Right cardiac atrium (tissue), 5 donors: ENCODE measurements at places on chromosomes 16 and 17. TPM values are rescaled to one million over a fixed set of nuclear protein-coding genes. Genes with fewer than 3 reads are reported as not detected.

Gene CACNG3
- not detected for polyA plus RNA-seq

GRCh38 chr17:78707016-78707415, 75.1 kb downstream of the CYTH1 start:
- DNase-seq, result no peak

DNA sequence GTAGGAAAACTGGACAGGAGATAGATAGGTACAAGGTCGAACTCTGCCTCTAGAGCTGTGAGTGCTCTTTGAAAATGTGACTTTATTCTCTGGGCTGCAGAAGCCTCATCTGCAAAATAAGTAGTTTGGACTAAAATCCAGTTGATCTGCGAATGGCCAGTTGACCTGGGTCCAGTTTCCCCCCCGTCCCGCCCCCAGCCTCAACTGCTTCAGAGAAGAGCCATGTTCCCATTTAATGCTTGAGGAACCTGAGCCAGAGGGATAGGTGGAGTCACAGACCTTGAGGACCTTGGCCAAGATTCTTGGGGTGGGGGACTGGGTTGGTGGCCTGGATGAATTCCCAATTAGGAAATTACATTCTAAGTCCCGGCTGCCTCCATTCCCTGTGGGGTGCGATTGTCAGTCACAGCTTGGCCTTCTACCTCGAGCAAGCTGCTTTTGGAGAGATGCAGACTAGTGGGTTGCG, 14.1 kb downstream of the TBX2 start:
- DNase-seq, result no peak

GRCh38 chr17:36195434-36196130, 976 bp downstream of the CCL3L1 start:
- DNase-seq, result no peak

DNA sequence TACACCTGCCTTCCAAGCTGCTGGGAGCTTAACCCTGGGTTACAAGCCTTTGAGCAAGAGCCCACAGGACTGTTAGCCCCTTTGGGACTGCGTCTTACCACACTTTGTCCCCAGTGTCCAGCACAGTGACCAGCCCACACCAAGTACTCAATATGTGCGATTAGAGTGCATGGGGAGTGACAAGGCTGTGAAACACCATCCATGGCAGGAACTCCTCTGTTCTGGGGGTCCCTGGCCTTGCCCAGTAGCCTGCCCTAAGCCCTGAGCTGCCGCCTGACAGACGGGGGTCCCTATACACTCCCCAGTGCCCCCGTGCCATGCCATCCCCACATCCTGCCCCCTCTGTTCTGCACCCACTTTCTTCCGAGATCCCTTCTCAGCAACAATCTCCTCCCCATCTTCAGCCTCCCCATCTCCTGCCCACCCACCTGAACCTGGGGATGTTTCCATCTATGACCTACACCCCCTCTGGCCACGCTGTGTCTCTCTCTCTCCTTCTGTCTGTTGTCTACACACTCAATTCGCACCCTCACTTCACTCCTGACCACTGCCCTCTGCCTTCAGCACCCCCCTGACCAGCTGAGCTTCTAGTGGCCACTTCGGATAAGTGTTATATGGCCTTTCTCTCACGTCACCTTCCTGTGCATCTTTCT, 112.9 kb upstream of the SMURF2 start:
- no peak for DNase-seq

GRCh38 chr17:60671482-60671881, 6.2 kb upstream of the BCAS3 start:
- no peak for DNase-seq

- no peak for DNase-seq
These were observed 320.5 kb upstream of the TNRC6C start for GRCh38 chr17:77637818-77638575.

DNA sequence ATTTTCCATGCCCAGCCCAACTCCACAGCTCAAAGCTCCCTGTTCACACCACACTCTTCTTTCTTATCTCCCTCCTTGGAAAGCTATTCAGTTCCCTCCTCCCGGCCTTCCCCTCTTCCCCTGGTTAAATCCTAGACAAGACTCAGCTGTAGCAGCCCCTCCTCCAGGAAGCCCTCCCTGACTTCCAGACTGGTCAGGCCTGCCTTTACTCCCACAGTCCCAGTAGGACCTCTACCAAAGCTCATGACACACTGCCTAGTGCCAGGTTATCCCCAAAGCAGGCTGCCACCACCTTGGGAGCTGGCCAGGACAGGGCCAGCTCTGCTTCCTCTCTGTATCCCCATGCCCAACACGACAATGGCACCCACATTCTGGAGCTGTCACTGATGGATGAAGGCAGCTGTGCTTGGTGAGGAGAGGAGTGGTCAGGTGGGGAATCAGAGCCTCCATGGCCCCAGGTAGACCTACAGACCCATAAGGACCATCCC, 50.0 kb downstream of the BEAN1 start:
- no peak for DNase-seq

- DNase-seq, result no peak
These were observed 1.2 kb downstream of the ATP6V0A1 start for GRCh38 chr17:42459801-42460281.

DNA sequence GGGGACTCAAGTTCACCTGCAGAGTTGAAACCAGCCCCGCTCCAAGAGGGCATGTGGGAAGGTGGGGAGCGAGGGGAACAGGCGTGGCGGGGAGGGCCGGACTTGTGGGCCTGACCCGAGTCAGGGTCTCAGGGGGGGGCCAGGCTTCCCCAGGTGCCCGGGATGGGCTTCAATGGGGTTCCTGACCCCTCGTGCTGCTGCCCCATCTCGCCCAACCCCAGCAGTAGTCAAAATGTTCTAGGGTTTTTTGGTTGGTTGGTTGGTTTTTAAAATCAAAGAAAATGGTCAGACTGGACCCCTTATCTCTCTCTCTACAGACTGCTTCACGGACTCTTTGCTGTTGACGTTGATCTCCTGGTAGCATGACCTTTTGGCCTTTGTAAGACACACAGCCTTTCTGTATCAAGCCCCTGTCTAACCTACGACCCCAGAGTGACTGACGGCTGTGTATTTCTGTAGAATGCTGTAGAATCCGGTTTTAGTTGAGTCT, 69.5 kb downstream of the AMFR start:
- DNase-seq, result no peak

GRCh38 chr16:82092711-82093110, 57.7 kb downstream of the HSD17B2 start:
- DNase-seq, result no peak

GRCh38 chr16:1070864-1071408, 1.6 kb upstream of the SSTR5 start:
- DNase-seq, result no peak

DNA sequence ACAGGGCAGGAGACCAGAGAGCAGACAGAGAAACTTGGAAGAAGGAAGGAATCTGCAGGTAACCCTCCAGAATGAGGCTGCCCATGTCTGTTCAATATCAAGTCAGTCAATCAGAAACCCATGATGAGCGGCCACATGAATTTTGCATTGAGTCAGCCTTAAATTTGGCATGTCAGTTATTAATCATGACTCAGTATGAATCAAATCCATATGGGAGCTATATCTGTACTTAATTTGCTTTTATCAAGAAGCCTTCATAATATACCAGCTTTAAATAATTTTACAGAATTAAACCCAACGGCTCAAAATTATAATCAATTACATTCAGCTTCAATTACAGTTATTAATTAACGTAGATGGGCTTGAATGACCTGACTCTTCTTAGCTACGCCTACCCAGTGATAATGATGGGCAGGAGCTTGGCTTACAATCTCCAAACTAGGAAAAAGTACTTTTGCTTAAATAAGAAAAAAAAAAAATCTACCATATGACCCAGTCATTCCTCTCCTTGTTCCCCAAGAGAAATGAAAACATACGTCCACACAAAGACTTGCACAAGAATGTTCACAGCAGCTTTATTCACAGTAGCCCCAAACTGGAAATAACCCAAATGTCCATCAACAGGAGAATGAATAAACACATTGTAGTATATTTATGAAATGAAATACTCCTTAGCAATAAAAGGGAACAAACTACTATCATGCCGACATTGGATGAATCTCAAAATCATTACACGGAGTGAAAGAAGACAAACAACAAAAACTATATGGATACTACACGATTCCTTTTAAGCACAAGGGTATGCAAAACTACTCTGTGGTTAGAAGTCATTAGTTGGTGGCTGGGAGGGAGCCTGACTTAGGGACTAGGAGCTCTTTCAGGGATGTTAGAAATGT, 48.6 kb downstream of the SLC39A11 start:
- no peak for DNase-seq
